Right ventricle myocardium superior (tissue), 1 donor: ENCODE measurements at places on chromosomes 16 and 17.

DNA sequence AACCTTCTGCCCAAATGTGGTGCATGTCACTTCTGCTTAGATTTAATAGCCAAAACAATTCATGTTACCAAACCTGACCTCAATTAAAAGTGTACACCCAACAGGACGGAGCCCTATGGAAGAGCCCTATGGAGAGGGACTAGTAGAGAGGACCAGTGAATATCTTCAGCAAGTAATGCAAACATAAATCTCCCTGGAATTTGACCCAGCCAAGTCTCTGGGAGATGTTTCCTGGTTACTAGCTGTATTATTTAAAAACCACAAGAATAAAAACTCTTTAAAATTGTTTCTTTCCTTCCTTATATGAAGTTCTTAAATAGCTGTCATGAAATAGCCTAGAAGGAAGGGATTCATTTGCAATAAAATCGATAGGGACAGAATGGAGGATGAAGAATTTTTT, 255.8 kb downstream of the CDH11 start:
- DNase-seq, result no peak

DNA sequence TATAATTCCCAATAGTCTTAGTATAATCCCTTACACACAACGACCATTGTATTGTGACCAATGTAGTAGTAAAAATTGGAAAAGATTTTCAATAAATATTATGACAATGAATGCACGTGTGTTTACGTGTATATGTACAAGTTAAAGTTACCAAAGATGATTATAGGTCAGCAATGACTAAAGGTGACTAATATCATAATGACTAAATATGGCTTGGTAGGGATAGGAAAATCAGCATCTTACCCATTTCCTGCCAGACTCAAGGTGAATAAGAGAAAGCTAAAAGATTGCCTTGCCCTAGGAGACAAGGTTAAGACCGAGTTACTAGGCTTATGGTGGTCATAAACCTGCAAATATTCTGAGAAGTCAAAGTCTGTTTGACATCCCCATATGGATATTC, 34.4 kb downstream of the CPD start:
- DNase-seq, result no peak

GRCh38 chr17:49915670-49916069, 53.3 kb upstream of the DLX4 start:
- no peak for DNase-seq

DNA sequence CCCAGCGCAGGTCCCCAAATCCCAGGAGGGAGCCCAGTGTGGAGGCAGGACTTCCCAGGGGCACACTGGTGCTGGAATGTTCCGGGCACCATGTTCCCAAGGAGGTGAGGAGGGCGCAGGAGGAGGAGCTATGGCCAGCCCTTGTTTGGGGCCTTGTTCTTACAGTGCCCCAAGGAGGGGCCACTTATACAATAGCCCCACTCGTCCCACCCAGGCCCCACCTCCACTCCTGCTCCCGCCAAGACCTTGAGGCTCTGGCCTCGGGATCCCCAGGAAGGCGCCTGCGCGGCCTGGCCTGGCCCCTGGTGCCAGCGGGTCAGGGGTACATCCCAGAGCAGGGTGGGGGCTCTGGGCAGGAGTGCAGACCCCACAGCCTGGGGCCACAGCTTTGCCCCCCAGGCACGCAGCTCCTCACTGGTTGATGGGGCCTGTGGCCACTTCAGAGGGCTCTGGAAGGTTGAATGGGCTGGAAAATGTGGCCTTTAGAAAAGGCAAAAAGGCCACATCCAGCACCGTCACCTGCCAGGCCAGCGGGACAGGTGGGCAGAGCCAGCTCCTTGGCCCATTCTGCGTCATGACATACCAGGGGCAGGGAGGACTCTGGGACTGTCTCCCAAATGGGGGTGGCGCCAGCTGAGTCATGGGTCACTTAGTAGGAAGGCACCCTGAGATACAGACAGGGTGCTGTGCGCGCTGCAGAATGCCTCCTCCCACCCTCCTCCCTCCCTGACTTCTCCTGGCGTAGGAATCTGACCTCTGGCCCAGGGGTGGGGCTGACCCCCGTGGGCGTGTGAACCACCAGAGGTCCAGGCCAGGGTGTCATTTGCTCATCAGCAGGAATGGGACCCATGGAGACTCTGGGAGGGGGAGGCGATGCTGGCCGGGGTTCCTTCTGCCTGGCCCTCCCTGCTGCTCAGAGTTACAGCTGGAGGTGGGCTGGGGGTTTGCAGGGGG, 32.3 kb upstream of the PVALEF start:
- no peak for DNase-seq

DNA sequence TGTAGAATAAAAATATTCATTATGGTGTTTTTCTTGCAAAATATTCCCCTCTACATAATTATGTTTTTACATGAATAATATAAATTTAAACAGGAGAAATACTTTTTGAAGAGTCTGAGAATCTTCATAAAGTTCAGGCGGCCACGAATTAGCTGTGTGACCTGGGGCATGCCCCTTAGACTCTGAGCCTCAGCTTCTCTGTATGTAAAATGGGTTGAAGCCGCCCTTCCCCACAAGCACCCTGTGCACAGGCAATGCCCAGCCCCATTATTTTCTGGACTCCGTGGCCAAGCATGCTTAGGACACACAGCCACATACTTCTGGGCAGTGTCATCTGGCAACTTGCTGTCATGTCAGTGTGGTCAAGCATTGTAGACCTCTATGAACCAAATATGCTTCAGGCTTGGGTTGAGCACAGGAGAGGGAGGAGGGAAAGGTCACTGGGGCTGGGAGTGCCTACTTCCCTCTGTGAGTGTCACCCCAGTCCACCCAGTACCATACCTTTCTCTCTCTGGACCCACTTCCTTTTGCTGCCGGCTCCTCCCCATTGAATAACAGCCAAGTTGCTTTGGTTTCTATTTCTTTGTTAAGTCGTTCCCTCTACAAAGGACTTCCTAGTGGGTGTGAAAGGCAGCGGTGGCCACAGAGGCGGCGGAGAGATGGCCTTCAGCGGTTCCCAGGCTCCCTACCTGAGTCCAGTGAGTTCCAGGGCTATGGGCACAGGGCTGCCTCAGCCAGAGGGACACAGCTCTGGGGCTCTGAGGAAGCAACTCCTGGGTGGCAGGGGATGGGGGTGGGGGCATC, at the start of gene LGALS9:
Gene LGALS9 (plus strand): TSS at position 582 of the 804 bp plus-strand sequence. CDS start 78 bp downstream, at position 660.
- DNase-seq, result no peak

GRCh38 chr17:57459286-57459915, 203.1 kb downstream of the MSI2 start:
- DNase-seq, result no peak

DNA sequence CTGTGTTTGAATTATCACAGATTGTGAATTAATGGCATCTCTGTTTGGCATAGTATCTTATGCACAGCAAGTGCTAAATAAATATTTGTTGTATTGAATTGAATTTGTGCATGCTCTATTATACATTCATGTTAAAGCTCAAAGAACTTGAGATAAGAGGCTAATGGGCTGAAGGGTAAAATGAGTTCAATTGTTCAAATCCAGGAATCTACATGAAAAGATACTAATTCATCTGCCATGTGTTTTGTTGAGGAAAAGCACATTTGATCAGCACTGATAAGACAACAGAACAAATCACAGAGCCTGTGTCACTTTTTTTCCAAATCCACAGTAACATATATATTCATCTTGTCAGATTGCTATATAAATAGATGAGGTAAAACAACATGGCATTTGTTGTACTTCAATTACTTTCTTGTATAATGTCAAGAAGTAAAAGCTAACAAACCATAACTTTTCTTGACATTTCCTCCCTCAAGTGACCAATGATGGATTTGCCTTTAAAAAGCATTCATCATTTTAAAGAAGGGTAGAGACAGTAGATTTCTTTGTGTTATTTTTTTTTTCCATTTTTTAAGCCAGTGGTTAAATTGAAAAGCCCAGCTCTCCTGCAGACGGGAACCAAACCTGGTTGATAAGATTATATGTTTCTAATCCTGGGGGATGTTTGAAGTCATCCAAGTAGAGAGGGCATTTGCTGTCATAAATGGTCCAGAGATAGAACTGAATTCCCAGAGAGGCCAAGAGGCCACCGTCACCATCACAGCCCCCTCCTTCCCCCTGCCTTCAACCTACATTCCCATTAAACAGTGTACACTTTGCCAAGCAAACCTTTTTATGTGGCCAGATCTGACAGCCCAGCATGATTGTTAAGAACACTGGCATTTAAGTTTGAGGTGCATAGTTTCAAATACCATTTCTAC, 123.0 kb downstream of the CHD9NB start:
- no peak for DNase-seq

- DNase-seq, result no peak
Measured at GRCh38 chr16:58264961-58265479, 29.8 kb downstream of the PRSS54 start.

DNA sequence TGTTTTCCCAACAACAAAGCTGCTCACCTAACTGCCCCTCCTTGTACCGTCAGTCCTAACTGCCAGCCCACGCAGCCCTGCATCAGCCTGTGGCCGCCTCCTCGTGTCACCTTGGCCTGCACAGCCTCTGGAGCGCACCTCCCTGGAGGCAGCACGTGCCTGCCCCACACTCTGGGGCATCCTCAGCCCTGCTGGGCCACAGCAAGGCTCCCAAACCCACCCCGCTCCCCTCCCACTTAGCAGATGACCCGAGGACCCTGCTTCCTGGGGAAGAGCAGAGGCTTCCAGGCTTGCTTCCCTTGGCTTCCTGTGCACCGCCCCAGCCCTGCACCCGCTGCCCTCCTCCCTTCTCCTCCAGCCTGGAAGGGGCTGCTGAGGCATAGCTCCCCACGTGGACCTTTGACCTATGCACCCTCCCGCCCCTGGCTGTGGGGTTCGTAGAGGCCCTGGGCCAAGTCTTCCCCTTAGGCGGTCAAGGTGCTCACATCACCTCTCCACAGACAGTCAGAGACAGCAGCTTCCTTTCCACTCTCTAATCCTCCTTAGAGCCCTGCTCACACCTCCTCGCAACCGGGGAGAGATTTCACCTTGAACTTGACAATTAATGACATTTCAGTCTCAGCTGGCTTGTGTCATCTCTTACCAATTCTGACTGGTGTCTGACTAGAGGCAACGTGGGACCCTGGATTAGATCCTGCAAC, 115.0 kb downstream of the MGAT5B start:
- DNase-seq, result no peak

DNA sequence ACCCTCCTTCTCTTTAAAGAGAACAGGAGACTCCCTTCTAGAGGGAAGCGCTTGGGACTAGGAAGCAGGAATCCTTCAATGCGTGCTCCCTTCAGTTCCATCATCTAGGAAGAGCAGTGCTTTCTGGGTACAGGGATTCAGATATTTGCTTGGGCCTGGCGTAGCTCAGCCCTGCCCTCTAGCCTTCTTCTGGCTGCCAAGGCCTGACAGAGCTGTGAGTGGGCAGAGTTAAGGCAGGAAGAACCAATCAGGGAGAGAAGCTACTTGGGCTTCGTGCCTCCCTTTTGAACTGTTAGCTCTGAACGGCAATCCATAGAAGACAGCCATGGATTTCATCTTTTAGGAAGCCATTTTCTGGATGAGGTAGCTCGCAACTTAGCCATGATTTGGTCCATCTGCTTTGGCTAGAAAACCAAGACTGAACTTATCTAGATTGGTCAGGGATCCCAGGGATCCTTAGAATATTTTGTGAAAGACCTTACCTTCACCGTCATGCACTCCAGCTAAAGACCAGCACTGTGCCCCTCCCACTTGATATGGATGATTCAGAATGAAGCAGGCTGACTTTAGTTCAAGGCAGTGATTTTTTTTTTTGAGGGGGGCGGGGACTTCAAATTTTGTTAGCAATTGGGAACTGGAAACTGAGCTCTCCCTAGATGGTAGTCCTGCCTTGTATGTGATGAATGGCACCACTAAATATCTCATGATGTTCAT, 2.5 kb upstream of the CORO6 start:
- no peak for DNase-seq

GRCh38 chr16:84357191-84357651, 11.1 kb upstream of the ATP2C2 start:
- DNase-seq, result no peak

DNA sequence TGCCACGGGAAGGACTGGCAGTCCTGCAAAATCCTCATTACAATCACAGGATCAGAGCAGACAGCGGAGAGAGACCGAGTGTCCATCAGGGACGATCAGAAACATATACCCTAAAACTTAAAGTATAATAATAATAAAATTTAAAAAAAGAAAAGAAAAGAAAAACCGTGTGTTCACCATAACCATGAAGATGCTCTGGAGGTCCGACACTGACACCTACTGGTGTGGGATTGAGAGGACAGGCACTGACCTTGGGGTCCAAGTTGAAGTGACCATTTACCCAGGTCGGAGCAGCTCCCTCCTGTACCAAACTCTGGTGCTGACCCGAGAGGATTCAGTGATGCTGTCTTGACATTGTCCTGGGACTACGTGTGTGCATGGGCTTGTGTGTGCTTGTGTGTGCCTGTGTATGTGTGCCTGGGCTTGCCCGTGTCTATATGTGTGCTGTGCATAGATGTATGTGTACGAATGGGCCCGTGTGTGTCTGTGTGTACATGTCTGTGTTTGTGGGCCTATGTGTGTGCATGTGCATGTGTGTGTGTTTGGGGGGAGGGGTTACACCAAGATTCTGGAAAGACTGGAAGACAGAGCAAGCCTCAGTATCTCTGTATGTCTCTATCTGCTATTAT, 10.0 kb upstream of the CD300LD start:
- DNase-seq, result no peak

GRCh38 chr17:32019228-32019627, 12.0 kb downstream of the LRRC37B start:
- DNase-seq, result no peak

DNA sequence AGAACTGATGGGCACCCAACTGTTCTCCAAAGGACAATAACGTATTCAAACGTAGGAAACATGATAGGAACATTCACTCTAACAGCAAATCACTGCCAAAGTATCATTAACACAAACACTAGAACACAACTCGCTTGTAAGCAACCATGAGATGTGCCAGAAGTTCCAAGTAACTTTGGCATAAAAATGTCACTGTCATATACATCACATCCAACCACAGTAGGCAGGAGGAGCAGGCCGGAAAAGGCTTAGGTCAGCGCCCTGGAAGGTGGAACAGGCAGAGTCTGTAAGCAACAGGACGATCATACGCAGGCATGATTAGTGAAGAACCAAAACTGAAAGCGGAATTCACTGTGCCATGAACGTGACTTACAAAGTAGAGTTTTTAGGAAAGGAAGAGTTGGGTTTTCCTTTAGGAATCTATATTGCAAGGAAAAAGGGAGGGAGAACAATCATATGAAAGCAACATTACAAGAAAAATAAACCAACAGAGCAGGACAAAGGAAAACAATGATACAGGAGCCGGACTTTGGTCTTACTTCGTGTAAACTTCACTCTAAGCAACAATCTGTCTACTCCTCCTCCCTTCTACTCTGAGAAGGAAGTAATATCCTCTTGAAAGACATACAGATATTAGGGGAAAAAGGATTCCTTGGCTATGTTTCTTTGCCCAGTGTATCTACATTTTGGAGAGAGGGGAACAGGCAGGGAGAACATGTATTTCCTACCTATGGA, 52.3 kb downstream of the YWHAE start:
- DNase-seq, result no peak
